Natural killer cell treated with Interleukin-12 subunit alpha and Interleukin-12 subunit beta and Interleukin-15 and Interleukin-18, amount 100 ng/mL, for 72 hours (primary cell): ENCODE measurements at places on chromosomes 6 and 20. TPM values are rescaled to one million over a fixed set of nuclear protein-coding genes. Genes with fewer than 3 reads are reported as not detected.

GRCh38 chr20:38730167-38730988 lies 6.1 kb downstream of the SLC32A1 start:
- H3K27ac ChIP-seq = no peak overlapping the region
- peak overlapping the region; percentile 73 for H3K4me3 ChIP-seq
- no peak for DNase-seq
- peaks cover 5% of the 10 kb centered on the region for H3K36me3 ChIP-seq
- peaks cover 71% of the 10 kb centered on the region for H3K27me3 ChIP-seq
- H3K4me1 ChIP-seq = peaks cover 49% of the 10 kb centered on the region

GRCh38 chr20:38098952-38099351 lies 65.4 kb downstream of the RPRD1B start:
- H3K4me3 ChIP-seq = no peak overlapping the region
- H3K27me3 ChIP-seq = no peaks in the 10 kb centered on the region
- no peak for DNase-seq
- H3K4me1 ChIP-seq = peaks cover 15% of the 10 kb centered on the region
- H3K27ac ChIP-seq = peak overlapping the region; percentile 25

DNA sequence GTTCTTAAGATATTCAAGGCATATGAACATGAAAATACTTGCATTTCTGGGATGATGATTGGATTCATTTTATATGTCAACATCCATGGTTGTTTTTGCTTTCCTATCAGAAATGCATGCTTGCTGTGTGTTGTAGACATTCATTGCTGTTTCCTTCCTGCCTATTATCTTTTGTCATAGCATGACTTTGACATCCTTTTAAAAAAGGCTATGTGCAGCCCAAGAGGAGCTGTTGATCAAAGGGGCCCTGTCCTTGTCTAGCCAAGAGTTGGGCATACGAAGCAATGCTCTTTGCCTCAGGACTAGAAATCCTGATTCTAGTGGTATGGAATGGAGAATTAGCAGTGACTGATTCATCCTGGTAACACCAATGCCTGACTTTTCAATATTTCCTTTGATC lies 143.1 kb downstream of the RNF144B start:
- no peak overlapping the region for H3K4me3 ChIP-seq
- peaks cover 8% of the 10 kb centered on the region for H3K27me3 ChIP-seq
- H3K36me3 ChIP-seq = no peaks in the 10 kb centered on the region
- no peak overlapping the region for H3K27ac ChIP-seq

GRCh38 chr20:35145141-35145564 lies 2.0 kb downstream of the EDEM2 start:
- H3K27ac ChIP-seq = peak overlapping the region; percentile 68
- H3K27me3 ChIP-seq = no peaks in the 10 kb centered on the region
- H3K4me3 ChIP-seq = peak overlapping the region; percentile 70
- peaks cover 4% of the 10 kb centered on the region for H3K36me3 ChIP-seq
- DNase-seq = no peak

GRCh38 chr6:106324726-106325335 lies 729 bp downstream of the ATG5 start:
- DNase-seq = no peak
- peak overlapping the region; percentile 96 for H3K27ac ChIP-seq
- peaks cover 41% of the 10 kb centered on the region for H3K4me1 ChIP-seq
- no peaks in the 10 kb centered on the region for H3K36me3 ChIP-seq

C6orf52 gene
- 2.4 TPM for total RNA-seq

ADAM33 gene
- total RNA-seq = not detected

DNA sequence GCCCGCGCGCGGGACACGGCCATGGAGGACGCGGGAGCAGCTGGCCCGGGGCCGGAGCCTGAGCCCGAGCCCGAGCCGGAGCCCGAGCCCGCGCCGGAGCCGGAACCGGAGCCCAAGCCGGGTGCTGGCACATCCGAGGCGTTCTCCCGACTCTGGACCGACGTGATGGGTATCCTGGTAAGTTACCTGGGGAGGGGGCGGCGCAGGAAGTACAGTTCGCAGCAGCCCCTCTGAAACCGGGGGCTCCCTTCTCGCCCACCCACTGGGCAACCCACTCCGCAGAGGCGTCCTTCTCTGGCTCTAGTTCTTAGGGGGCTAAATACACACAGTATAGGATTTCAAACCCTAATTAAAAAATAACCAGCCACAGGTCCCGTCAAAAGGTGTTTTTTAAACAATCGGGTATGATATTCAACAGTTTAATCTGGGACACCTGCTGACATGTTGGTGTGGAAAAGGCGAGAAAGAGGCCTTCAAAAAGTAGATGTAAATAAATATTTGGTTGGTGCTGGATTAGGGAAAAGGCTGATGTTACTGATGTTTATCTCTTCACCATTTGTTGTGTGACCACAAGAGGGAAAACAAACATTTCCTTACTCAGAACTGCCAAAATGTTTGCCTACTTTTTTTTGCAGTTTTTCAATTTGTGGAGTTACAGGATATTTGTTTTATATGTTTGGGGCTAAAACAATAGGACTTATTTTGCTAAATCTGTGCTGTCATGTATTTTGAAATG lies 577 bp downstream of the SASH1 start:
- no peaks in the 10 kb centered on the region for H3K4me1 ChIP-seq
- no peak for DNase-seq
- H3K27ac ChIP-seq = no peak overlapping the region

HLA-F gene
- 518 TPM for total RNA-seq

- H3K27me3 ChIP-seq = no peaks in the 10 kb centered on the region
- no peak for DNase-seq
- no peaks in the 10 kb centered on the region for H3K4me1 ChIP-seq
- H3K27ac ChIP-seq = no peak overlapping the region
- H3K36me3 ChIP-seq = no peaks in the 10 kb centered on the region
These were observed 12.9 kb downstream of the BPIFB4 start for GRCh38 chr20:33092361-33092760.

PSORS1C1 gene
- not detected for total RNA-seq

DNA sequence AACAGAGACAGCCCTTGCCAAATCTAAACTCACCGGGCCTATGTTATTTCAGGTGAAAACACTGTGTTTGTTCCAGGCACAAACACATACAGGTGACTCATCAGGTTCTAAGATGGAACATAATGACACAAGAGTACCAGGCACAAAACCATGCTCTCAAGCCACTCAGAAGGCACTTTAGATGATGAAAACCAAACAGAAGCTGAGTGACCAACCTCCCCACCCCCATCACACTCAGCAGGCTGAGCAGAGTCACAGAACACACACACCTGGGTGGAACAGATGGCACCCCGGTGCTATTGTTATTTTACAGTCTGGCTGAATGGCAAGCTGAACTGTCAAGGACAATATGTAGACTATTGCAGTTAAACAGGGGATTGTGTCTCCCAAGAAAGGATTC lies 20.6 kb upstream of the NKX2-2 start:
- H3K4me1 ChIP-seq = no peaks in the 10 kb centered on the region
- H3K4me3 ChIP-seq = no peak overlapping the region
- H3K27ac ChIP-seq = no peak overlapping the region
- H3K36me3 ChIP-seq = no peaks in the 10 kb centered on the region
- DNase-seq = no peak

- peaks cover 29% of the 10 kb centered on the region for H3K4me1 ChIP-seq
- peak overlapping the region; percentile 78 for H3K4me3 ChIP-seq
- H3K36me3 ChIP-seq = no peaks in the 10 kb centered on the region
- H3K27me3 ChIP-seq = peaks cover 5% of the 10 kb centered on the region
These were observed 1.8 kb upstream of the TBPL1 start for GRCh38 chr6:133951227-133951626.

BFSP1 gene
- total RNA-seq = 0.20 TPM

DNA sequence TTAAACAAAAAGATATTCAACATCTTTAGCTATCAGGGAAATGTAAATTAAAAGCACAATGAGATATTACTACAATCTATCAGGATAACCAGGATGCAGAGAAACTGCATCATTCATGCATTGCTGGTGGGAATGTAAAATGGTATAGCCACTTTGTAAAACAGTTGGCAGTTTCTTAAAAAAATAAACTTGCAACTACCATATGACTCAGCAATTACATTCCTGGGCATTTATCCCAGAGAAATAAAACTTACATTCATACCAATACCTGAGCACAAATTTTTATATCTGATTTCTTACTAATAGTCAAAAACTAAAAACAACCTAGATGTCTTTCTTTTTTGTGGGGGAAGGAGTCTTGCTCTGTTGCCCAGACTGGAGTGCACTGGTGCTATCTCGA lies 190.3 kb upstream of the TAB2 start:
- DNase-seq = no peak
- H3K27me3 ChIP-seq = peaks cover 2% of the 10 kb centered on the region
- peak overlapping the region; percentile 100 for H3K27ac ChIP-seq
- H3K36me3 ChIP-seq = peaks cover 24% of the 10 kb centered on the region

PPP1R16B gene
- 74.6 TPM for total RNA-seq
